Inflammatory macrophage (primary cell): ENCODE measurements at places on chromosomes 7 and 10.

DNA sequence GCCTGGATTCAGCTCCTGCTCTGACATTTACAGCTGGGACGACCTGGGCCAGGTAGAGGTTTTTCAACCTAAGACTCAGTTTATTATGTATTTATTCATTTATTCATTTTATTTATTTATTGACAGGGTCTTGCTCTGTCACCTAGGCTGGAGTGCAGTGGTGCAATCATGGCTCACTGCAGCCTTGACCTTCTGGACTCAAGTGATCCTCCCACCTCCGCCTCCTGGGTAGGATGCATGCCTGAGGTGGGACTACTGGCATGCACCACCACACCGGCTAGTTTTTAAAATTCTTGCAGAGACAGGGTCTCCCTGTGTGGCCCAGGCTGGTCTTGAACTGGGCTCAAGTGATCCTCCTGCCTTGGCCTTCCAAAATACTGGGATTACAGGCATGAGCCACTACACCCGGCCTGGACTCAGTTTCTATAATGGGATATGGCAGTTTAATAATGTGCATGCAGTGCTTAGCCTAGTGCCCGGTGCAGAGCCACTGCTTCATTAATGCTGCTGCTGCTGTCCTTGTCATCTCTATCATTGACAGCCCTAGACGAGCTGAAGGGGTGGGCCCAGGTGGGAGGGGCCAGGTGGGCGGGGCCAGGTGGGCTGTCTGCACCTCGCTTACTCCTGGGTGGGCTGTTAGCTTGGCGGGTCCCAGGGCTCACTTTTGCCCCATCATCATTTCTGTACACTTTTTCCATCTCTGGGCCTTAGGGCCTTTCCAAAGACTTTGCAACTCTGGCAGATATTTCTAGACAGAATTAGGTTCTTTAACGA, 92.6 kb downstream of the LHPP start:
- no peak for DNase-seq

GRCh38 chr10:75117995-75118394, 6.5 kb downstream of the SAMD8 start:
- no peak for DNase-seq

GRCh38 chr10:98321186-98321780, 53.3 kb upstream of the LOXL4 start:
- DNase-seq, result no peak

DNA sequence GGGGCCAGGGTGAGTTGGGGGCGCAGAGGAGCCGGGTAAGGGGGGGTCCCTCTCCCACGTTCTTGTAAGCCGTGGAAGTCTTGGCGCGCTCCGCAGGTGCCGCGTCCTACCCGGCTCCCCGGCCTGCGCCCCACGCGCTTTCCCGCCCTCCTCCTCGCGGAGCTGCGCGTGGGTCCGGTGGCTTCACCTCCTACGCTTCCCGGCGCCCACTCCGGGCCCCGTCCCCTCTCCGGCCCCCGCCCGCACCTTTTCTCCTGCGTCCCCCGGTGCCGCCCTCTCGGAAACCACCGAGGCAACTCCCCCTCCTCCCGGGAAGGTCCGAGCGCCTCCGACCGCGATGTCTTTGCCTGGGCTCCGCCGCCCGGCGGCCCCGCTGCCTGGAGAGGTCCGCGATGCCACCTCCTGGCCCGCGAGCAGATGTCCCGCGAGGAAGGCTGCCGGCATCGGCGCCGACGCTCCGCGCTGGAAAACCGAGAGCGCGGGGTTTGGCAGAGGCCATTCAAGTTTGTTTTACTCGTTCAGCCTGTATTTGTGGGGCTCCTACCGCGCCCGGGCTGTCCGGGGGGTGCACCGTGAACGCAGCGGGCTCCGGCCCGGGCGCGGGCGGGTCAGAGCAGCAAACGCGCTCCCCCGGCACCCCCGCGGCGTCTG, 2.4 kb upstream of the NKX6-2 start:
- peak; percentile 28 for DNase-seq

DNA sequence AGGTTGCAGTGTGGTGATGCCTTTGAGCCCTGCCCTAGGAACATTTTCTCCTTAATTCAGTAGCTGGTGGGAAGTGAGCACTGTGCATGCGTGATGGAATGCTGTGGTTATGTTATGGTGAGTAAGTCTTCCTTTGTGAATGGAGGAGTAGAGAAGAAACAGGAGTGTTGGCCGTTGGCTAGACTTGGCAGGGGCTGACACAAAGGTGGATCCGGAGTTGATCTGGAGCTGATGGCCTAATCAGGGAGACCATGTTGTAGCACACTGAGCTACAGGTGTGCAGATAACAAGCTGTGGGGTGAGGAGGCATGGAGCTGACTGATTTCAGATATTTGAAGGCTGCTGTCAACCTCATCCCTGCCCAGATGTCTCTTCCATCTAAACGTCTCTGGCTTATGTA, 122.3 kb downstream of the CNNM2 start:
- no peak for DNase-seq

- no peak for DNase-seq
Observed at GRCh38 chr10:113506476-113506875, 46.4 kb upstream of the HABP2 start.

- no peak for DNase-seq
Observed at GRCh38 chr7:77811516-77812289, 13.1 kb downstream of the PHTF2 start.

DNA sequence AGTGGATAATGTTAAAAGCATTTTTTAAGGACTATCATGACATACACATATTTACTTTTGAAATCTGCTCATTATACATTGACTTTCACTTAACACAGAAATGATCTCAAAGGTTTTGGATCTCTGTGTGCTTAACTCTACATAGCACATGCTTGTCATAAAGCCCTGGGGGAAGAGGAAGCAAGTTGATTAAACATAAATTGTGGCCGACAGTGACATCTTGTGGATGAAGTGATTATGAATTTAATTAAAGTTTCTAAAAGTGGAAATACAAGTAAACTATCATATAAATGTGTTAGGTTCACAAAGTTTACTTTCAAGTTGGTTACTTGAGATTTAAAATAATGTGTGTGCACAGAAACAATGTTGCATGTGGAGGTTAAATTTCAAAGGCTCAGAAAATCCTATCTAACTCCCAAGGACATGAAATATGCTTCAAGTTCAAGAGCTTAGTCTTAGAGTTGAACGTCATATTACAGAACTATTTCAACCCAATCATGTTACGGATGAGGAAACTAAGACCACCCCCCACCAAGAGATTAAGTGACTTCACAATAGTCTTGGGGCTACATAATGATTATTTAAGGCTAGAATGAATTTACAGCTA, 1247.8 kb downstream of the GATA3 start:
- DNase-seq, result peak; percentile 80

GRCh38 chr7:2689951-2690705, 2.1 kb downstream of the AMZ1 start:
- peak; percentile 60 for DNase-seq

DNA sequence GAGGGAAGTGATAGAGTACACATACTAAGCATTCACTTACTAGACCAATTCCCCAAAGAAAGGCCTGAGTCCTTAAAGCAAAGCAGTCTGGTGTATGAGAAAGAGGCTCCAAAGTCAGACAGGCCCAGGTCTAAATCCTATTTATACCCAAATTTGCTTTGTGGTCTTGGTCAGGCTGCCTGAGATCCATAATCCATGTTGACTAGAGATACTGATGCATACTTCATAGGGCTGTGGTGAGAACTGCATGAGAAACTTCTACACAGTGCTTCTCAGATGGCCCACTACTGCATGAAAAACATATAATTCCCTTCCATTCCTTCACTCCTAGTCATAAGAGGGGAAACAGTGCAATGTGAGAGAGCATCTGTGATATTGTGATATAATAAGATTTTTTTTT, 81.6 kb upstream of the SP4 start:
- no peak for DNase-seq

DNA sequence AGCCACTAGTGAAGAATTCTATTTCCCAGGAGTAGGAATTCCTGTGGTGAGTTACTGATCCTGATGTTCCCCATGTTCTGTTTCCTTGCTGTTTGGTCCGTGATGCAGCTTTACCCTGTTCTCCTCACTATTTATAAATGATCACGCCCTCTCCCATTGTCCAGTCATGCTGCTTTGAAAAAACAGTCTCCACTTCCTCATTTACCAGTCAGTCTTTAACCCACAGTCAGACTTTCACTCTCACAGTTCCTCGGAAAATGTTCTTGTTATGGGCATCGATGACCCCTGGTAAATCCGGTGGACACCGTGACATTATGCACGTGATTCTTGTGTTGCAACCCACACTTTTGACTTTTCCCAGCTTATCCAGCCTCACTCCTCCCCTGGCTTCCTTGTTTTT, 14.4 kb downstream of the SCIN start:
- DNase-seq, result peak; percentile 96

DNA sequence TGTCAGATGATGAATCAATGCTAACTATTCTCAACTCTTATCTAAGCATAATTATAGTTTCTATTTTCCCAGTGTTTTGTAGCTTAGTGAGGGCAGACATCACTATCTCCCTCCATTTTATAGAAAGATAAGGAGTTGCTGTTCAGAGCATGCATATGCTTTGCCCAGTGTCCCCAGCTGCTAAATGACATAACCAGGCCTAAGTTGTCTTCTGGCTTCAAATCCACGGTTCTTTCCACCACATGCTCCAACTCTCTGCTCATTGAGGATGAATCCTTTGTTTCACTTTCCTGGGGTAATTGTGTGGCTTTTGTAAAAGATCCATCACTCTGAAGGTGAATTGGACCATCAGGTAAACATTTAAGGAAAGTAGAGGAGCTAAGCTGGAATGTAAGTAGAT, 134.0 kb downstream of the SNX10 start:
- DNase-seq, result no peak

GRCh38 chr10:89032141-89032891, 41.7 kb downstream of the FAS start:
- DNase-seq, result peak; percentile 91

- no peak for DNase-seq
Observed at GRCh38 chr7:70434376-70434775, 697.6 kb upstream of the GALNT17 start.

GRCh38 chr10:3807211-3807927, 22.4 kb upstream of the KLF6 start:
- no peak for DNase-seq
